ENCODE measurements at places on chromosomes 1 and 21.

DNA sequence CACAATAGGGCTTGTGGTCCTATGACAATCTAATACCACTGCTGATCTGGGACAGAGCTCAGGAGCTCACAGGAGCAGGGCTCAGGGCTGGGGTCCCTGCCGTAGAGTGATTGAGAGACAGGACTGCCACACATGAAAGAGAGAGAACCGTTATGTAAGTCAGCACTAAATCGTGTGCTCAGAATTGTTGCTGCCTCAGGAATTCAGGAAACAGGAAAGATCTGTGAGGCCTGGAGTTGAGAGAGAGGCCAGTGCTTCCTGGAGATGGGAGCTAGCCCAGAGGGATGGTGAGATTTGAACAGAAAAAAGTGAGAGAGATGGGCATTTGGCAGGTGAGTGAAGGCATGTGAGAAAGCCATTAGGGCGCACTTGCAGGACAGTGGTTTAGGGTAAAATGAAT is 17.5 kb upstream of the ACBD6 start:
- no peak for DNase-seq

- DNase-seq = peak; percentile 40
These were observed at the start of gene SYDE2 for GRCh38 chr1:85200463-85201339. Gene SYDE2 (minus strand): TSS chr1:85201016. CDS start chr1:85200996, 20 bp downstream.

DNA sequence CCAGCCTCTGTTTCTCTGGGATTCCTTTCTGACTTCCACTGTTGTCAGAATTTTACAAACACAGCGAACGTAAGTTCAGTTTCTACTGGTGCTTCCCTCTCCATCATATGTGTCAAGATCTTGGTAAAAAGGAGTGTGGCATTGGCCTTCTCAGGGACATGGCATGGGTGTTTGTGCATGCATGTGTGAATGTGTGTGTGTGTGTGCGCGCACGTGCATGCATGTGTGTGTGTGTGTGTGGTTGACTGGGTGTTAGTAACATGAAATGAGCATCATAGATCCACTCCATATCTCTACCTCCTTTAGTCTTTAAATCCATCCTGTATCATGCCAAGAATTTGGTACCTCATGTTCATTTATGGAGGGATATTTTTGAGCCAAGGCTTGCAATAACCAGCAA is 411.3 kb downstream of the NPHP4 start:
- no peak for DNase-seq

- no peak for DNase-seq
These were observed 58.1 kb upstream of the ARHGEF16 start for GRCh38 chr1:3396411-3396810.

DNA sequence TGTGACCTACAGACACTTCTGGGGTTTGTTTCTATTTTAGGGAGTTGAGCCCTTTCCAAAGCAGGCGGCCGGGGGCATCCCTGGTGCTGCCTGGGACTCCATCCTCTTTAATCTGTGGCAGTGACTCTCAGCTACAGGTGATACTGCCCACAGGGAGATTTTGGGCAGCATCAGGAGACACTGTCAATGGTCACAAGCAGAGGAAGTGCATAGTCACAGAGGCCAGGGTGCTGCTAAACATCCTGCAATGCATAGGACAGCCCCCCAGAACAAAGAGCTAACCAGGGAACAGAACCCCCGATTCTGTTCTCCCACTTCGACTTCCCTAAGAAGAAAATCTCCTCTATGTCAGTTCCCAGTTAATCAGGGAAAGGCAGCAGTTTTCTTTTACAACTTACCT is 66.2 kb downstream of the TEX35 start:
- DNase-seq = no peak
